ENCODE measurements at places on chromosomes 2 and 18.

GRCh38 chr2:232213176-232213575, 165.4 kb upstream of the ALPP start:
- no peak for DNase-seq

GRCh38 chr18:27413495-27414401, 228.6 kb upstream of the CHST9 start:
- DNase-seq: no peak

- no peak for DNase-seq
These were observed 435.0 kb upstream of the SMIM21 start for GRCh38 chr18:75862458-75862857.

- DNase-seq: no peak
These were observed 440.8 kb downstream of the RNF144A start for GRCh38 chr2:7357993-7358392.

GRCh38 chr2:144595686-144596072, 75.8 kb upstream of the ZEB2 start:
- no peak for DNase-seq

DNA sequence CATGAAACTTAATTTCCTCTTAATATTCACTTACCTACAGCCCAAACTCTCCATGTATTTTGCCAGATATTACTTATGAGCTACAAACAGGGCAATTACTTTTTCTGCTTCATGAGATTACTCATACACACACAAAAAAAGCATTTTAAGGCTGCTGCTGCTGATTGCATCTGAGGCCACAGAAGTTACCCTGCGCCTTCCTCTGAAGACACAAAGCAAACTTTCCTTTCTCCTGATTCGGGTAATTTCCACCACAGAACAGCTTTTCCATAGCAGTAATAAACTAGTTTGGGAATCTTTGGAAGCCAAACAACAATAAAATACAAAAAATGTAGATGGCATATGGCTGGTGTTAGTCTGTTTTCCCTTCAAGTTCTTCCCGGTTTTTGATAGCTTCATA, 6.2 kb downstream of the TTC32 start:
- no peak for DNase-seq

GRCh38 chr2:156845806-156846558, 409.8 kb downstream of the GPD2 start:
- no peak for DNase-seq

- DNase-seq: no peak
These were observed 402.7 kb downstream of the SETBP1 start for GRCh38 chr18:45083226-45083855.

- no peak for DNase-seq
These were observed 87.3 kb downstream of the PDK1 start for GRCh38 chr2:172643142-172643541.

Measured in nucleus accumbens (tissue), 56 donors.